Activated T-helper 1 cell treated with Interleukin-2 at 50 U/mL for 16 hours (primary cell): ENCODE measurements at places on chromosomes 6 and 20.

DNA sequence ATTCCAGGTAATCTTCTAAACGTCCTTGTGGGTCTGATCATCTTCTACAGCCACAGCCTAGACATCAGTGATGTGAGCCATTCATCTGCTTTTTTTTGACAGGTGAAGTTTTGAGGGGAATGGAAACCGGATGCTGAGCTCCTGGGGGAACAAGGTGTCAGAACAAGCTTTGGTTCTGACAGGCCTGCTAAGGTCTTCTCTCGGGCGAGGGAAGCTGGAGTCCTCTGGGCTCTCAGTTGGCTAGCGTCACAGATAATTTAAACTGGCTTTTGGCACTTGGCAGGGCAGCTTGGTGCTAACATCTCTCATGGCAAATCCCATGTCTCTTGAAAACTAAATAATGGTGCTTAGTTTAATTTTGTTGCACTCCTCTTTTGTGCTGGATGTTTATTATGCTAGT lies 8.4 kb upstream of the AIG1 start:
- DNase-seq, result no peak

GRCh38 chr6:53751417-53751816 lies 43.4 kb upstream of the LRRC1 start:
- DNase-seq, result no peak

- DNase-seq, result no peak
These were observed 119.5 kb upstream of the SGK1 start for GRCh38 chr6:134437376-134437775.

GRCh38 chr6:112237595-112237994 lies 16.8 kb downstream of the LAMA4 start:
- no peak for DNase-seq

- no peak for DNase-seq
These were observed 78.8 kb downstream of the SLC24A3 start for GRCh38 chr20:19291024-19291817.

GRCh38 chr6:12384357-12384912 lies 94.3 kb downstream of the EDN1 start:
- DNase-seq, result no peak

DNA sequence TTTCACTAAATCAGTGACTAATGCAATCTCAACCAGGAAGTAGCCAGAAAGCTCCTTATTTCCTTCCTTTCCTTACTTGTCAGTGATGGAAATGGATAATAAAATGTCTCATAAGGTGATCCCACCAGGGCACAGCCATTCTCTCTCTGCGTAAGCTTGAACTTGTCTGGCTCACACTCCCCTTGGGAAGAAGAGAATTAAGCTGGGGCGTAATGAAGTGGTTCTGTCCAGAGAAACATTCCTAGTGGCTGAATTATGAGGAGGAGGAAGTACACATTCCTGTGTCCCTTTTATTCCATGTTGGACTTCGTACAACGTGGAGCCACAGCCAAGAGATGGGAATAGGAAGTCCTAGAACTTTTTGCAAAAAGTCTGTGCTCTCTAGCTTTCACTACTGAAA lies 93.7 kb downstream of the MTHFD1L start:
- DNase-seq, result no peak

GRCh38 chr6:11806561-11807317 lies 28.1 kb upstream of the ADTRP start:
- no peak for DNase-seq

- DNase-seq, result no peak
These were observed 28.1 kb downstream of the ROS1 start for GRCh38 chr6:117397536-117398227.

DNA sequence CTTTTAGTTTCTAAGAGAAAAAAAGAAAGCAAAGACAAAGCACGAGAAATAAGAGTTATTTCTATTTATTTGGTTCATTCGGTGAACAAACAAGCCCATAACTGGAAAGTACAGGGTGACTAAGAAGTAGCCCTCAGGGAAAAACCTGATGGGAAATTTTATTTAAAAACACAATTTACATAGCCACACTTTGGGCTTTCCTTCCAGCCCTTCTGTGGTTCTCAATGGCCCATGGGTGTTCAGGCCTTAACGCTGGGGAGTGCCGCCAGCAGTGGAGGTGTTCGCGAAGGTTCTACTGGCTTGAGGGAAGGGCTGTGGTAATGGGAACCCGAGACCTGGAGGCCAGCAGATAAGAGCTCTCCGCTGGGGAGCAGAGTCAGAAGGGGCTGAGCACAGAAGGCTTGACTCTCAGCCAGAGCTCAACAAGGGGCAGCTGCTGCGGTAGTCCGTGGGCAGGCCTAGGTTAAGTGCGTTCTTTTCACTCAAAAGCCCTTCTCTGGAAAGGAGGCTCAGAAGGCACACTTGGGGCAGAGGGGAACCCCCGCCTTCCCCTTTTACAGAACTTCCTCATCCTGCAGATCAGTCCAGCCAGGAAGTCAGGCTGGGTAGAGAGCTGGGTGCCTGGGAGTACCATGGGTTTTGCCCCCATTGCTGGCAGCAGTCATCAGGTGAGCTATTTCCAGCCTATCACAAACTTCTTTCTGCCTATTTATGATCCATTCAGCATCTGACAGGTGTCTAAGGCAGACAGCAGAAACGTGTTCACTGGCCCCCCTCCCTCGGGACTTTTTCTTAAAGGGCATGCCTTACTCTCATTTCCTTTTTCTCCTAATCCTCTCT lies 8.8 kb upstream of the CD83 start:
- DNase-seq, result no peak

GRCh38 chr6:90284236-90285041 lies 12.2 kb downstream of the BACH2 start:
- DNase-seq, result peak; percentile 6

- no peak for DNase-seq
These were observed 19.8 kb downstream of the PXDC1 start for GRCh38 chr6:3731700-3732099.

GRCh38 chr6:169185692-169186485 lies 67.8 kb downstream of the THBS2 start:
- DNase-seq, result no peak

DNA sequence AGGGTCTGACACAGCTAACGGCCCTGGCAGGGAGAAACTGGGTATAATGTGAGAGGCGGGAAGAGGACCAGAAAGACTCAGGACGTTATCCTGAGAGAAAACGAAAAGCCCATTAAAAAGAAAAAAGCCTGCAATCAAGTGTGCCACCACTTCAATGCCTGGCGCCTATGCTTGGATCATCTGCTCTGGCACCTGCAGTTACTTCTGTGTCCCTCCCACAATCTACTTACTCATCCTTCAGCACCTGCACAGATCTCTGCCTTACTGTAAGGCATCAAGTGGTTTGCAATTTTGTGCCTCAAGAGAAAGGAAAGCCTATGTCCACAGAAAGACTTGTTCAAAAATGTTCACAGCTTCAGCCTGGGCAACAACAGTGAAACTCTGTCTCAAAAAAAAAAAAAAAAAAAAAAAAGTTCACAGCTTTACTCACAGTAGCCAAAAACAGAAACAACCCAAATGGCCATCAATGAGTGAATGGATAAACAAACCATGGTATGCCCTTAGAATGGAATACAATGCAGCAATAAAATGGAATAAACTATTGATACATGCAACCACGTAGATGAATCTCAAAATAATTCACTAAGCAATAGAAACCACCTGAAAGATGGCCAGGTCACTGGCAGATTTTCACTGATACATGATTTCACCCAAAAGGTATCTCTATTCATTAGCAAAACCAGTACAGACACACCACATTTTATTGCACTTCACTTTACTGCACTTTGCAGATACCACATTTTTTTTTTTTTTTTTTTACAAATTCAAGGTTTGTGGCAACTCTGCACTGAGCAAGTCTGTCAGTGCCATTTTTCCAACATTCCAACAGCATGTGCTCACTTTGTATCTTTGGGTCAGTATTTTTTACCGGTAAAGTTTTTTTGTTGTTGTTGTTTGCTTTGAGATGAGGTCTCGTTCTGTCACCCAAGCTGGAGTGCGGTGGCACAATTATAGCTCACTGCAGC lies 48.6 kb downstream of the ABHD12 start:
- no peak for DNase-seq

DNA sequence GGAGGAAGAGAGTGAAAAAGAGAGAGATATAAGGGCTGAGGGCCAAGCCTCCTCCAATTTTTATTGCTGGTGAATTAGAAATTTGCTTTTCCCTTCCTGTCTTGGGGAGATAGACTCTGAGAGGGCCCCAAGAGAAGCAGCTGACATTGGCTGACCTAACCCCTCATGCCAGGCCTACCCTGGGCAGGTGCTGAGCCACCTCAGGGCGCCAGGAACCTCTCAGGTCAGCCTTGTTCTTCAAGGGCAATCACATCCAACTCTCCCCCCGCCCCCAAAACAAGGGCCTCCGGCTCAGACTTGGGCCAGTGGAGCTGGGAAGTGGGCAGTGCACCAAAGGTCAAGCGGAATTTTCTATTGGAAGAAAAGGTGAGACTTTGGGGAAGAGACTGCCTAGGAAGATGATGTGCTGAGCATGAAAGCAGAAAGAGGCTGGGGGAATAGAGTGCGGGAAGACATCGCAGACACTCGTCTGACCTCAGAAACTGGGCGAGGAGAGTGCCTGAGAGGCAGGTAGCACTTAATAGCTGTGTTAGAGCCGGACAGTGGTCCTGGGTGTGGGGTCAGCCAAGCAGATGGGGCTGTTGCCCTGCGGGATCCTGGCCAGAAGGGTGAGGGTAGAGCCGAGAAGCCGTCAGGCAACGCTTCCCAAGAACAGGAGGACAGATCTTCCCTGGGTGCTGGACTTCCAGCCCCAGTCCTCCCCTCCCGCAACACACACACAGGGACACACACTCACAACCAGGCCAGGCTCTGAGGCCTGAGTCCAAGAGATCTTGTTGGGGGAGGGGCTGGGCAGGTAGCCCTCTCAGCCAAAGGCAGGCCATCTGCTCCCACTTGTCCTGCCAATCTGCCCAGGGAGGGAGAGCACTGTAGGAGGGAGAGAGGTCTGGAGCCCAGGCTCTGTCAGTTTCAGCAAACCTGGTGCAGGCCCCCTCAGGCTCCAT lies 3.7 kb upstream of the FASTKD5 start:
- DNase-seq, result no peak

DNA sequence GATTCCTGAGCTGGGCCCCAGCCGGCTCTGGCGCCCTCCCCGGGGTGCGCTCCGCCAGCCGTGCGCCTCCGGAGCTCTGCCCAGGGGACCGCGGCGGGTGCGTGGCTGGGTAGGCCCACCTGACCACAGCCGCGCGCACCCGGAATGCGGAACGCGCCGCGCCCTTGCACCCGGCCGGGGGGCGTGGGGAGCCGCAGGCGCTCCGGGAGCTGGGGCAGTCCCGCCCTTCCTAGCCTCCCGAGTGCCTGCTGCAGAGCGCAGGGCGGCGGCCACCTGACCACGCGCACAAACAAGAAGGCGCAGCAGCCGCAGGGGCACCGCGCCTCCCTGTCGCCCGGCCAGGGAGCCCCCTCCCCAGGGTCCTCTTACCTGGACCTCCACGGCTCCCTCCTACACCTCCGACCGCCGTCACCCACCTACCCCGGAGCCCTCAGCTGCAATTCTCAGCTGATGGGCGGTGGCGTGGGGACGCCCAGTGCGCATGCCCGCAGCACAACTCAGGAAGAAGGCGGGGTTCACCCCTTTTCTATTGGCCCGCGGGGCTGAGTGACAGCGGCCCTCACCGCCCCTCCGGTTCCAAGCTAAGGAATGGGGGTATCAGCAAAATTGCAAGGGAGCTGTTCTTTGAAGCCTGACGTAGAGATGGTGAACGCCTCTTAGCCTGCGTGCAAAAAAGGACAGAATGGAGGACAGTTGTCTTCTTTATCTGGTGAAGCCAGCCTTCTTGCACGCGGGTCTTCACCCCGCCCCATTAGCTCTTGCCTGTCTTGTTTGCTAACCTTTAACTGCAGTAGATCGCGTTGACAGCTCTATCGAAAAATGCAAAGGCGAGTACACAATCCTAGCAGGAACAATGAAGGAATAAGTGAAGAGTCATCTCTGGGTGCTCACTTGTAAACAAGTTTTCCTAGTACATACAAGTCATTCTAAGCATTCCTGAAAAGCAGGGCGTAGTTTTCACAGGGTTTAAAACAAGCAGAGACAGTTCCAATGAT lies at the start of gene STX7:
Gene STX7, minus strand, starts transcription at position 479 of the 995 bp plus-strand sequence. CDS start 9,586 bp downstream, outside the sequence.
- DNase-seq, result peak; percentile 76

GRCh38 chr20:36717021-36717420 lies 28.9 kb downstream of the NDRG3 start:
- DNase-seq, result no peak

DNA sequence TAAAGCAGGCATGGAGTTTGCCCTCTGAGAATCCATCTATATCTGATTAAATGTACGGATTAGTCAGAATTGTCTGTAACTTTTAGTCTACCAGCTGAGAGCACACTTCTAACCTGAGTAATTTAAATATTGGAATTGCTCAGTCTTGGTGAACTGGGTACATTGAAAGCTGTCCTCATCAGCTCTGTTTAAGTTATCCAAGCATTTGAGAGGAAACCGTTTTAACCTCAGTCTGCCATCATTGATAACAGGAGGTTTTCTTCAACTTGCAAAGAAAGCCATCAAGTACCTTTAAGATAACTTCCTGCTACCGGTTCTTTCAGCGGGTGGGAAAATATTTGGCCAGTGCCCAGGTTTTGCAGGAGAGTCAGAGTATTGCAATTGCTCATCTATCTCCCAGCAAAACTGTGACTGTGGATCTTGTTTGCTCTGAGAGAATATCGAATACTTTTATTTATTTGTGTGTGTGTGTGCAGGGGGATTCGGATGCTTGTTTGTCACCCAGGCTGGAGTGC lies 31.1 kb upstream of the F13A1 start:
- no peak for DNase-seq
